ENCODE measurements at places on chromosomes 12 and 14.

DNA sequence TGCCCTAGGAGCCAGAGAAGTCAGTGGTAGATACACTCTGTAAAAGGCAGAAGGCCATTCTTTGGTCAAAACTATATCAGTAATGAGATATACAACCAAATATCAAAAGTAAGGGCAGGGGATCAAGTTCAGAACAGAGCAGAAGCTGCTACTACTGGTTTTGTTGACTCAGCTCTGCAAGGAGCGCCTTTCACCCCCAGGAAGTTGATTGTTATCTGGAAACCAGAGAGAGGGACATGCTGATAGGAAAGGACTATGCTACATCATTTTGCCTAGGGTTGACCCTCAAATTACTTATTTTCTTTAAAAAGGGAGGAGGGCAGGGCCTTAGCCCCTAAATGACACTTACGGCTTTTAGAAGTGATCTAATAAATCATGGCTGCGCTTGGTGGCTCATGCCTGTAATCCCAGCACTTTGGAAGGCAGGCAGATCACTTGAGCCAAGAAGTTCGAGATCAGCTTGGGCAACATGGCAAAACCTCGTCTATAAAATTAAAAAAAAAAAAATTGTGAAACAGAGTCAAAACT, 194.0 kb downstream of the KLHL28 start:
- DNase-seq, result no peak

- DNase-seq, result no peak
These were observed 196.6 kb downstream of the EGLN3 start for GRCh38 chr14:33754261-33754660.

DNA sequence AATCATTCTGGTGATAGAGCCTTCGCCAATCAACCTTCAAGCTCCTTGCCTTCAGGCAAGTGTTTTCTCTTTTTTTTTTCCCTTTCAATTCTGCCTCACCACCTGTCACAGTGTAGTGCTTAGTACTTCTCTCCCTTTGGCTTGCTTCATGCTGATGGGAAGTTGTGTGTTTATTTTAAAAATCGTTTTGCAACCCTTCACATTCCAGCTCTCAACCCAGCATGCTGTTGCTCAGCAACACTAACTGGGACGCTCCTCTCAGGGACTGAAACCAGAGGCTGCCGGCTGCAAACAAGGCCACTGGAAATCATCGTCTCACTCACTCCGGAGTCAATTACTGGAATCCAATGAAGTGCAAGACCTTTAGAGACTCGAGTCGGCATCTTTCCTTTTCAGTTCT, 342.7 kb downstream of the PRKD1 start:
- DNase-seq, result no peak

GRCh38 chr14:75399843-75400775, 27.7 kb upstream of the JDP2 start:
- no peak for DNase-seq

GRCh38 chr12:30219047-30219446, 435.3 kb upstream of the TMTC1 start:
- DNase-seq, result no peak

- peak; percentile 59 for DNase-seq
These were observed 1.2 kb upstream of the SH2B3 start for GRCh38 chr12:111404362-111405148.

GRCh38 chr14:78103271-78103670, 66.9 kb upstream of the NRXN3 start:
- no peak for DNase-seq

- DNase-seq, result no peak
These were observed 3.3 kb upstream of the PAPLN start for GRCh38 chr14:73234029-73234428.

DNA sequence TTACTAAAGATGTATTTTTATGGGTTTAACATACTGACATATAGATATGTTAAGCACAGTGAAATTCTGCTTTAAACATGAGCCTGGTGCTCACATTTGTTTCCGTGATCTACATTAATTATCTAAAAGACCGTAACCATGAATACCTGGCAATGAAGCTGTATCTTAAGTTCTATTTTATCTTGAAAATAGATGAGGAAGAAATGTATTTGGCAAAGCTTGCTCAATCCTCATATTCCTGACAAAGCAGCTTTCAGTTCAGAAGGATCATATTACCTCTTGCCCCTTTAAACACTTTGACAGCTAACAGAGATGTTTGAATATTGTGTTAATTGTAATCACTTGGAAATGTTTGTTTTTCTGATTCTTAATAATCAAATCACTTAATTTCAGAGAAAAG, 9.8 kb downstream of the EPYC start:
- DNase-seq, result no peak

GRCh38 chr14:68346556-68347343, 446.1 kb downstream of the ZFP36L1 start:
- DNase-seq, result no peak

DNA sequence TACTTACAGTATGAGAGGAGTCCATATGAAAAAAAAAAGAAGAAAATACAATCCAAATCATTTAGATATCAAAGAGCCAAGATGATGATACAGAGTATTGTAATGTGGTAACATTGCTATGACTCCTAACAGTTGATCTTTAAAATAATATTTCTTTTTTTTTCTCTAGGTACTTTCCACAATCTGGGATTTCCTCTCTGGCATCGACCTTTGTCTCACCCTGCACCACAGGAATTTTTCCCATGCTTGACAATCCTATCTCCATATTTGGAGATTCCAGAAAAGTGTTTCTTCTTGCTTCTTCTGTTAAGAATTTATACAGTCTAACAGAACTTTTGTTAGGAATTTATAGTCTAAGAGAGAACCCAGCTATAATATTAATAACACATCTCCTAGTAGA, 184.4 kb downstream of the ITPR2 start:
- DNase-seq, result no peak

Measured in stimulated activated CD4-positive, alpha-beta T cell treated with anti-CD3 and anti-CD28 coated beads, Interleukin-1b, Interleukin-23, amount 100 ng/mL, for 24 hours (primary cell).